T-helper 2 cell treated with Interferon-gamma antibody and Interleukin-4, amounts not matched to agents 5 μg/mL and 100 μg/mL, for 36 hours (primary cell): ENCODE measurements at places on chromosomes 11 and 22.

- no peak for DNase-seq
These were observed 40.3 kb upstream of the DAGLA start for GRCh38 chr11:61639816-61640443.

DNA sequence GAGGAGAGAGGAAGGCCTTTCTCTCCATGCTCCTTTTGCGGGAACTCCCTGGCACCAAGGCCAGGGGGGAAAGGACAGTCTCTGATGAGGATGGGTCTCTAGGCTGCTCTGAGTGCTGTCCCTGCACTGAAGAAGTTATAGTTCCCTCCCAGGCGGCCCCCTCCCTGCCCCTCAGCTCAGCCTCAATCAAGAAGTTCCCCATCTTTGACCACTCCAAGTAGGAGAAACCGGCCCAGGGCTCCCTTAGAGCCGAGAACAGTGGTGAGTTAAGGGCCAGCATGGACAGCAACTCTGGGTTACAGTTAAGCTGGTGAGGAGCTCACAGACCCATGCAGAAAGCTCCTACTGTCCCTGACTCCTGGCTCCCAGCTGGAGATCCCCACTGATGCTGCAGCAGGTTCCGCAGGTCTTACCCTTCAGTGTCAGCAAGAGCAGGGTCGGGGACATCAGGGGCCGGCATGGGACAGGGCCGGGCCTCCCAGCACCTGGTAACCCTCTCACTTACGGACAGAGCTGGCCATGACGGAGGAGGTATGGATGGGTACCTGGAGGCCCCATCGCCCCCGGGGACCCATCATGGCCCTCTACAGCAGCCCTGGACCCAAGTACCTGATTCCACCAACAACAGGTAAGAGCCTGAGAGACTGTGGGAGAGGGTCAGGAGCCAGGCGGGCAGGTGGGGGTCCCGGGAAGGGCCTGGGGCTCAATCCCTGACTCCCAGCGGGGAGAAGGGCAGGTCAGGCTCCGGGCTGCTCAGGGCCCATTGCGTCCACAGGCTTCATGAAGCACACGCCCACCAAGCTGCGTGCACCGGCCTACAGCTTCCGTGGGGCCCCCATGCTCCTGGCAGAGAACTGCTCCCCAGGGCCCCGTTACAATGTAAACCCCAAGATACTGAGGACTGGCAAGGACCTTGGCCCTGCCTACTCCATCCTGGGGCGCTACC is 4.2 kb downstream of the SCGB1C1 start:
- peak; percentile 3 for DNase-seq

DNA sequence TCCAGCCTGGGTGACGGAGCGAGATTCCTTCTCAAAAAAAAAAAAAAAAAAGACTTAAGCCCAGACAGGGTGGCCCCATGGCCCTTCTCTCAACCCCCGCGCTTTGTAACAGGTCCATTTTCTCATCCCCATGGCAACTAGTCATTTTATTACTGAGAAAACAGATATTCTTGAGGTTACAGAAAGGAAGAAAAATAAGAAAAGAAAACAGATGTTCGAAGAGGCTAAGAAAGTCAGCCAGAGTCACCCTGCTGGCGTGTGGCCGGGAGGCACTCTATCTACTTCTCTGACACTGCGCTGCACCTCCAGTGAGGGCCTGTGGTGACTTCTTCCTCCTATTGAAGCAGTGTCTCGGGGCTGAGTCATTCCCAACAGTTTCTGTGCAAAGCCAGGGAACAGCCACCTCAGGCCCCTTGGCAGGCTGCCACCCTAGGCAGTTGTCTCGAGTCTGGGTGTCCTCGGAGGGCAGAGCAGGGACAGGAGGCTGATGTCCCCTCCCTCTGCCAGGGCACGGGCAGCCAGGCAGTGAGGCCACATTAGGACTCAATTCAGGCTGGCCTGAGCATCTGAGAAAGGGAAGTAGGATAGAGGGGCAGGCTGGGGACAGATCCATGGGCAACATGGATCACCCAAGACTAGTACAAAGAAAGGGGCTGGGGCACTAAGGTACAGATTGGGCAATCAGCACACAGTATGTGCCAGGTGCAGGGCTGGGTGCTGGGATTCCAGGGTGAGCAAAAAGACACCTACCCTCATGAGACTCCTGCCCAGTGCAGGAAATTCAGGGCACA is 16.4 kb upstream of the SYVN1 start:
- peak; percentile 22 for DNase-seq

GRCh38 chr11:113279591-113279990 is 34.8 kb upstream of the TTC12 start:
- DNase-seq, result no peak

GRCh38 chr11:120302001-120302805 is 22.9 kb upstream of the TLCD5 start:
- no peak for DNase-seq

DNA sequence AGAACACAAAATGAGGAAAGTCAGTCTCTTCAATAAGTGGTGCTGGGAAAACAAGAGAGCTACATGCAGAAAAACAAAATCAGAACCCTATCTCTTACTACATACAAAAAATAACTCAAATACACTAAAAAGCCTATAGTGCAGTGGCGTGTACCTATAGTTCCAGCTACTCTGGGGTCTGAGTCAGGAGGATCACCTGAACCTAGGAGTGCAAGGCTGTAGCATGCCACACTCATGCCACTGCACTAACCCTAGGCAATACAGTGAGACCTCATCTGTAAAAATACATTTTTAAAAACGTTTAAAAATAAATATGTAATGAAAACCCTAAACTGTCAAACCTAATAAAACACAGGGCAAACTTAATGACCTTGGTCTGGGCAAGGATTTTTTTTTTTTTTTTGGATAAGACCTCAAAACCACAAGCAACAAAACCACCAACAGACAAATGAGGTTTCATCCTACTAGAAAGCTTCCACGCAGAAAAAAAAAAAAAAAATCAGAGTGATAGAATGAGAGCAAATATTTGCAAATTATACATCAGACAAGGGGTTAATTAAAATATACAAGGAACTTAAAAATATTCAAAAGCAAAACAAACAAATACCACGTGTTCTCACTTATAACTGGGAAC is 35.2 kb downstream of the XKR3 start:
- DNase-seq, result no peak

- no peak for DNase-seq
These were observed 102.1 kb downstream of the MN1 start for GRCh38 chr22:27699383-27700019.

DNA sequence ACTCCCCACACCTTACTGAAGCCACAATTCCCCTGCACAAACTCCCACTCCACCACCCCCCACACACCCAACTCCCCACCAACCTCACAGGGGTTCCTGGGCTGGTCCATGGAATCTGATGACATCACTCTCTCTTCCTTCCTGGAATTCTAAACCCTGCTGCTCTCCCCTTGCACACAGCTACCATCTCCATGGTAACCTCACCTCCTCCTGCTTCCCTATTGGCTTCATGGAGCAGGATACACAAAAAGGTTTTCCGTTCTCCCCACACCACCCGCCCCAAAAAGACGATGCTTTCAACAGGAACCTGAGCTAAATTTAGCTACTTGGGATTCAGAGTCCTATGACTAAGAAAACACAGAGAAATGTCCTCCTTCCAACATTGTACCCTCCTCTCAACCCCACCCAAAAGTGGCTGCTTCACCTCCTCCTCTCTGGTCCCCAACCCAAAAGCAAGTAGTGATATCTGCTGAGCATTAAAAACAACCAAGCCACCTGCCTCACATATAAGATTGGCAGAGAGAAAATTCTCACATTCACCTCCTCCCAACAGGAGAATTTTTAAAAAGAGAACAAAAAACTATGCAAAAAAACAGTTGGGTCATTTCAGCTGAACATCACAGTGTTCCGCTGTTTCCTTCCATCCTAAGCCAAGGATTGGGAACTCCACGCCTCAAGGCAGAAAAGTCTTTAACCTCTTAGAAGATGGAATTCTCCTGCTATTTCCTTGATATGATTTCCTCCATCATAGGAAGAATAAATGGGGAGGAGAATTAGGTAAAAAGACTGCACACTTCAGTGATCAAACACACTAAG is 66.9 kb downstream of the RBFOX2 start:
- no peak for DNase-seq

GRCh38 chr11:113728814-113729213 is 22.7 kb upstream of the TMPRSS5 start:
- DNase-seq, result no peak

DNA sequence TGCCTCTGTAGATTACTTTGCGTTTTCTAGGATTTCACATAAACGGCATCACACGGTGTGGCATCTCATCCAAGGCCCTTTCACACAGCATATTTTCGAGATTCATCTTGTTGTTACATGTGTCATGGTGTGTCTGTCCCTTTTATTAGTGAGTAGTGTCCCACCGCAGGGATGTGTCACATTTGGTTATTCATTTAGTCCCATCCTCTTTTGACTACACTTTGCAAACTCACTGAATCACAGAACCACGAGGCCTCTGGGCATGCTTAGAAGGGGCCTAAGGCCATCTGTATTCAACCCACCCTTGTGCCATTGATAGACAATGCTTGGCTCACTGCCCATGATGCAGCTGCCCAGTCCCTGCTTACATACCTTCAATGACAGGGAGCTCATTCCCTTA is 4.2 kb upstream of the RAC2 start:
- DNase-seq, result no peak

- DNase-seq, result peak; percentile 53
These were observed 43.6 kb downstream of the TEAD1 start for GRCh38 chr11:12717851-12718291.

- DNase-seq, result no peak
These were observed 30.4 kb downstream of the TOLLIP start for GRCh38 chr11:1278766-1279673.

DNA sequence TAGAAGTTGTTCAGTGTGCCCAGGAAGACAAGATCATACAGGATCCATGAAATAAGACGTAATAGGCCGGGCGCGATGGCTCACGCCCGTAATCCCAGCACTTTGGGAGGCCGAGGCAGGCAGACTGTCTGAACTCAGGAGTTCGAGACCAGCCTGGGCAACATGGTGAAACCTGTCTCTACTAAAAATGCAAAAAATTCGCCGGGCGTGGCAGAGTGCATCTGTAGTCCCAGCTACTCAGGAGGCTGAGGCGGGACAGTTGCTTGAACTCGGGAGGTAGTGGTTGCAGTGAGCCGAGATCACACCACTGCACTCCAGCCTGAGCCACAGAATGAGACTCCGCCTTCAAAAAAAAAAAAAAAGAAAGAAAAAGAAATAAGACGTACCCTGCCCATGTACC is 56.7 kb downstream of the APOL3 start:
- DNase-seq, result no peak

GRCh38 chr22:45397806-45398205 is 15.6 kb downstream of the SMC1B start:
- no peak for DNase-seq

DNA sequence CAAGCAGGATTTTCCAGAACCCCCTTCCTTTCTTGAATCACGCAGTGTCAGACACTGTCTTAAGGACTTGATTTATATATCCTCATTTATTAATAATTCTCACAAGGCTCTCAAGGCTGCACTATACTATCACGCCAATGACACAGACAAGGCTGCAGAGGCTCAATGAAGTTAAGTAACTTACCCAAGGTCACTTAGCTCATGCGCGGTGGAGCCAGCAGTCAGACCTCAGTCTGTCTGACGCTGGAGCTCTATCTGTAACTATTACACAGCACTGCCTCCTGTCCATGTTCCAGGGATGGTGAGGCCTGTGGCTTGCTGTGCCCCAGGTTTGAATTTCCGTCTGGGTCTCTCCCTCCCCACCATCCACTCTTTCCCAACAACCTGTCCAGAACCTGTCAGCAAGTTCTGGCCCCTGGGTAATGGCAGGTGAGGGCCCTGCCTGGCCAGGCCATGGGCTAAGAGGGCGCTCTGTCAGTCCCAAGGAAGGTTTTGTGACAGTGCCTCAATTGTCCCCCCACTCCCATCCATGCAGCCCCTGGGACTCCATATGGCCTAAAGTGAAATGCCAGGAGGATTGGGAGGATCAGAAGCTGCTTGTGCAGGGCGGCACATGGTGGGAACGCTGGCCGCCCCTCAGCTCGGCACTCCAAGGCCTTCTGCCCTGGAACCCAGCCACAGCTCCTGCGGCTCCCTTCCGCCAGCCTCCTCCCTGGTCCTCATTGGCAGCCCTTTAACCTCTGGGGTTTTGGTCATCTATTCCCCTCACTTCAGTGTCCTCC is 8.6 kb downstream of the KCNC1 start:
- no peak for DNase-seq

GRCh38 chr22:42682113-42682851 is 33.1 kb upstream of the CYB5R3 start:
- DNase-seq, result no peak

DNA sequence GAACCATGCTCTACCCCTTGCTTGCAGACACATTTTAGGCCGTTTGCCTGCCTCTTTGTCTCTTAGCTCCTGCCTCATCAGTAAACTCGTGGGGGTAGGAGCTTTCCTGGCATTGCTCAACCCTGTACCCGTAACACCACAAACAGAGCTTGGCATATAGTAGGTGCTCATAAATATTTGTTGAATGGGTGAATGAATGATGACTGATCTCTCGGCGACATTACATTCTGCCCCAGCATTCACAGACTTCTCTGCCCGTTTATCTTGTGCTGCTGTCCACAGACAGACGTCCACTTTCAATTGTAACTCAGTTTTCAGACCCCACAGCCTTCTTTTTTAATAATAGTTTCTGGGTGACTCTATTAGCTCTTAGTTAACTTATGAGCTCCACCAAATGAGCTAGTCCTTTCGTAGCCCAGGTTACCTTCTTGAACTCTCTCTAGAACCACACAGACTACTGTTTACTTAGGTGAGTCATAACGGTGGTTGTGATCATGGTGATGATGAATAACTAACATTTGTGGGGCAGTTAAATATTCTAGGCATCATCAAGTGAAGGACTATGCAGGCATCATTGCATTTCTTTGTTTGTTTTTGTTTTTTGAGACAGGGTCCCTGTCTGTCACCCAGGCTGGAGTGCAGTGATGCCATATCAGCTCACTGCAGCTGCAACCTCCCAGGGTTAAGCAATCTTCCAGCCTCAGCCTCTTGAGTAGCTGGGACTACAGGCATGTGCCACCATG is 188.4 kb downstream of the ADAMTS15 start:
- no peak for DNase-seq

DNA sequence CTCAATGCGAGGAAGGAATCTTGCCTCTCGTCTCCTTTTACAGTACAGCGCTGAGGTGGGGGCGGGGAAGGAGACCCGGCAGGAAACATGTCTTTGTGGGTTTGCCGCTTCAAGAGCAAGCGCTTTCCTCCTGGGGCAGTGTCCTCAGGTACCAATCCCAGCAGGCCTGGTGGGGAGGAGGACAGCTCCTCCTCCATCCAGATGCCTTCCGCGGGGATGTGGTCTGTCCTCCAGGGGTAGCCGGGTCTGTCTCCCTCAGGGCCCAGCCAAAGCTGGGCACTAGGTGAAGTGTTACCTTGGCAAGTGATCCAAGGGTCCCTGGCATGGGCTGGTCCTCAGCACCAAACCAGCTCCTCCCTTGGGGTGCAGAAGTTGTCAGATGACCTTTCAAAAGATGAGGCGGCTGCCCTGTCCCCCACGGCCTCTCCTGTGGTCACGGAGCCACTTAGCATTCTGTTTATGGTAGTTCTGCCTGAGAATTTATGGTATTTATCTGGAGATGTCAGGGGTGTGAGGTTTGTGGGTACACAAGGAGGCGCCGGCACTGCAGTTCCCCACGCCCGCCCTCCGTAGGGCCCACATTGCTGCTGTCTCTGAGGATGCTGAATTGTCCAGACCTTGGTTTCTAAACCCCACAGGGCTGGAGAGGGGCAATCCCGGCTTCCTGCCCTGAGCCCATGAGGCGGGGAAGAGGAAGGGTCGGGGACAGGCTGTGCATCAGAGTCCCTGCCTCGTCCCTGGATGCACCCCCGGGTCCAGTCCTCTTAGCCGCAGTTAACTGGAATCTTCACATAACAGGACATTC is 93.5 kb upstream of the ANO1 start:
- DNase-seq, result no peak
